ENCODE measurements at places on chromosomes 4 and X.

- DNase-seq: no peak
Measured at GRCh38 chr4:42767669-42768068, 110.8 kb upstream of the ATP8A1 start.

GRCh38 chr4:107689912-107690587, 30.0 kb downstream of the PAPSS1 start:
- peak; percentile 74 for DNase-seq

DNA sequence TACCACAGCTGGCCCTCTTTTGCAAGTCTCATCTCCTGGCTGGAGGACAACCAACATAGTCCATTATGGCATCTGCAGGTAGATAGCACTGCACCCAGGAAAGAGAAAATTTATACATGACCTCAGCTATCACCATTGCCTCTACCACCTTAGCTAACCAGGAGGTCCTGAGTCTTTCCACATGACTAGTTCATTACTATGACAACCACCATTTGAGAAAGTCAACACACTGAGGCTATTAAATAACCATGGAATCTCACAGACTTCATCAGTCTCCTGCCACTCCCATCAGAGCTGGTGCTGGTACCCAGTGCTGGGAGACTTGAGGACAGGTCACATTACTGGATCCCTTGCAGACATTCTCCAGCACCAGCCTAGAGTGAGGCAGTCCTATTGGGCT, 285.9 kb downstream of the GBA3 start:
- no peak for DNase-seq

- DNase-seq: peak; percentile 4
Measured at GRCh38 chr4:187171706-187172339, 448.2 kb upstream of the FAT1 start.

DNA sequence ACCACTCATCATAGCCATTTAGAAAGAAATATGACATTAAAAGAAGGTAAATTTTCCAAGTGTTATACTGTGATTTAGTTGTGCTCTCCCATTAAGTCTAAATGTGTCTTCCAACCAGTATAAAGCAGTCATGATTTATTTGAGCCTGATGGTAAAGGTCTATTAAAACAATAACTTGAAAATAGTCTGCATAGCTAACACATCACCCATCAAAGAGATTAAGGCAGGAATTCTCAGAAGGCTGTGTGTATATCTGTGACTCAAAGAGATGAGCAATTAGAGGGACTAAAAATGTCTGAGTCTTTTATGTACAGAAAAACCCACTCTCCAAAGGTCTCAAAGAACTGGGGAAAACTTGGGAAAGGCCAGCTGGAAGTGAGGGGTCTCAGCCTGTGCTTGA, 70.3 kb upstream of the IQCM start:
- peak; percentile 38 for DNase-seq

DNA sequence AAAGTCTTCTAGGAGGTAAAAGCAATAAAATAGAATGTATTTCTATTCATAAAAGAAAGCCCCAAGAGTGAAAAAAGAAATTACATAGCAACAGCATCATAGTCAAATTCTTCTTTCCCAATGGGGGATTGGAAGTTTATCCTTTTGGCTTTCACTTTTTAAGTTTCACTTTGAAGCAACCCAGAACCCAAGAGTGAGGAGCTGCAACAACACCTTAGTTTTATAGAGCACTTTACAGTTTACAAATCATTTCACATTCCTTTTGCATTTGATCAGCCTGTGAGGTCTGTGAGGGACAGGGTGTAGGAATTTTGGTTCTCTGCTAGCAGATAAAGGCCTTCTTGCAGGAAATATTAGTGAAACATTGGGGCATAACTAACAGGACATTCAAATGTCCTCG, 112.0 kb upstream of the NDP start:
- no peak for DNase-seq

GRCh38 chr4:186886759-186887158, 163.1 kb upstream of the FAT1 start:
- no peak for DNase-seq

DNA sequence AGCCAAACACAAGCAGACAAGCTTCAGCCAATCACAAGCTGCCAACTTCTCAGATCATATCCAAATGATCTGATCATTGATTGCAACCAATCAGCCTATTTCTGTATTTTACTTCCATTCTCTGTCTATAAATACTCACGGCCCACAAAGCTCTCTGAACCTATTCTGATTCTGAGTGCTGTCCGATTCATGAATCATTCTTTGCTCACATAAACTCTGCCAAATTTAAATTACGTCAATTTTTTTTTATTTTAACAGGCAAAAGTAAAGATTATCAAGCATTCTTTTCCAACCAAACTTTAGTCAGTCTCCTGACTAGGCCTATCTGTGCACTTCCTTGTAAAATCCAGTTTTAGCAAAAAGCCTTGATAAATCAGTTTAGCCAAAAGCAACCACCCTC, 1.8 kb upstream of the TCEANC start:
- no peak for DNase-seq

DNA sequence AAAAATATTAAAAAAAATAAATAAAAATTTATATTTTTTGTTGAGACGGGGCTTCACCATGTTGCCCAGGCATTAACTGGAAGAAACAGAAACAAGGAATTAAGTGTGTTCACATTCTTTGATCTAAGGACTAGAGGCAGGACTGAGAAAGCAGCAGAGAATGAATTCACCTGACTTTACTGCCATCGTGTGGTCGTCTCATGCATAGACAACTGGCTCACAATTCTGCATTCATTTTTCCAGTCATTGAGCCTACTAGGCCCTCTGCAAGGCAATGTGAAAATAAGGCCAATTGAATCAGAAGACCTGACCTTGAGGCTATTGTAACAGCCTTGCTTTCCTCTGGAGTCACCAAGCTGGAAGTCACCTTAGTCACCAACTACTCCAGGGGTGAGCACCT, 37.4 kb downstream of the LHFPL1 start:
- peak; percentile 74 for DNase-seq

DNA sequence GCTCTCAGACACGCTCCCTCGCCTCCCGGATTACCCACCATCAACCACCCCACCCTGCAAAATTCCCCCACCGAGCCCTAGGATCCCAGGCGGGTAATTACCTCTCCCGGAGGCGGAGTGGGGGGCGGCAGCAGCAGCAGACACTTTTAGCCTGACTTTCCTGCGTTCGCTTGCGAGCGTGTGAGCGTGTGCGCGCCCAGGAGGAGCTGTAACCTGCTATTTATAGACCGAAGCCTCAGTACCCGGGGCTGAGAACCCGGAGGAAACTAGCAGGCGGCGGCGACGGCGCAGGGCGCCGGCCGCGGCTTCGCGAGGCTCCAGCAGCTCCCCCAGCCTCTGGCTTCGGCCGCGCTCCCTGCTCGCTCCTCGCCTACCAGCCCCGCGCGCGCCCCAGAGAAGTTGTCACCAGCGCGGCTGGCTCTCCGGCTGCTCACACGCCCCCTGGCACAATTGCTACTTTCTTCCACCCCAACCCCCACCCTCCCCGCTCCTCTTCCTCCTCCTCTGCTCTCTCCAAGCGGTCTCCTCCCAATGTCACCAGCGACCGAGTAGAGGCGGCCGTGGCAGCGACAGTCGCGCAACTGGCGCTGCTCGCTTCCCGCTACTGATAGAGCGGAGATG, at the start of gene INPP4B:
Gene INPP4B (minus strand): TSS at position 194 of the 621 bp plus-strand sequence.
- peak; percentile 60 for DNase-seq

DNA sequence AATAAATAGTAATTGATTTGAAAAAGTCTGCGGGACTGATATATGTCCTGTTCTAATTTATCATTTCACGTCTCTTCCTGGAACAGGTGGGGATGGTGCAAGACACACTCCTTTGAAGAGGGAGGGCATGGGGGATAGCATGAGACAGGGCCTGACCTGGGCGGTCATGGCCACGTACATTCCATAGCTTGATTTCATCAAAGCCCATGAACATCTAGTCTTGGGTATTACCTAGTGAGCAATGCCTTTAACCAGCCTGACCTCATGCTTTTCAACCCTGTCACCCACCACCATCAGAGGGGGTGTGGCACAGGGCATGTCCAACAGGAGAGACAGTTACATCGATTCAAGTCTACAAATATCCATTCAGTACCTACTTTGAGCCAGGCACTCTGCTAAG, 52.3 kb upstream of the HOPX start:
- DNase-seq: no peak

DNA sequence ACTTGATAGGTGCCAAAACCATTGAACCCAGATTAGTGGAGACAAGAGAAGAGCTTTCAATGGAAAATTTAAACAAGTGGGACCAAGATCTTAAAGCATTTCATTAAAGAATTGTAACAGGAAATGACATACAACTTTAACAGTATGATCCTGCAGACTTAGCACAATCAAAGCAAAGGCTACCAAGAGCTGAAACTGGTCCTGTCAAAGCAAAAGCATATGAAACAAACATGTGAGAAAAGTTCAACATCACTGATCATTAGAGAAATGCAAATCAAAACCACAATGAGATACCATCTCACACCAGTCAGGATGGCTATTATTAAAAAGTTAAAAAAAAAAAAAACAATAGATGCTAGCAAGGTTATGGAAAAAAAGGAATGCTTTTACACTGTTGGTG, 425.6 kb downstream of the IL1RAPL1 start:
- DNase-seq: no peak

DNA sequence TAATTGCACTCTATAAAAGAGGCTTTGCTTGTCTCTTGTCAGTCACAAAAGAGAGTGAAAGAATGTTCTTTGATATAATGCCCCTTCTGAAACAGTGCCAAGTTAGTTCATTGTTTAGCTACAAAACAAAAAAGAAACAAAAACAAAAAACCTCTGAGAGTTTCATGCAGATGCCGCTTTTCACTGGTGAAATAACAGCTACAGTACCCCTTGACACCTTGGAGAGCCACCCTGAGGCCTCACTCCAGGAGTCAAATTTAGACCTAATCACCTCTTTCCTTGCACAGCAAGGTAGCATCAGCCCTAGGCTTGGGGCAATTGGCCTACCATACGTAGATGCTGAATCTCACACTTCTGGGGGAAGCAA, 185.2 kb downstream of the UNC5C start:
- no peak for DNase-seq

- no peak for DNase-seq
Measured at GRCh38 chr4:2598511-2599303, 62.3 kb downstream of the FAM193A start.

- no peak for DNase-seq
Measured at GRCh38 chr4:6684656-6685055, 9.0 kb upstream of the S100P start.

- no peak for DNase-seq
Measured at GRCh38 chr4:3288571-3289094, 4.2 kb upstream of the RGS12 start.

DNA sequence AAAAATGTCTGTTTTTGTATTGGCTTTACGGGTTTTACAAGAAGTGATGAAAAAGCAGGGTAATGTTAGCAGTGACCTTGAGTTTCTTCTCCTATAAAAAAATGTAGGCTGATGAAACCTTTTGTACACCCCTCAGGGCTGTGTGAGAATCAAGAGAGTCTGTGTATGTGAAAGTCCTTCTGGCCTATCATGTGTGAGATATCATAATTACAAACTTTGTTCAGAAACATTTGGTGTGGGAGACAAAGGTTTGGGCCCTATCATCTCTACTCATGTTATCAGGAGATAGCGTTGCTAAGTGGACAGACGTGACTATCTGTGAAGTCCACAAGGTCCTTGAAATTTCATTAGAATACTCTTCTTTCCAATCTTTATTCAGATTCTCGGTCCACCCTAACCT, 170.6 kb upstream of the HAND2 start:
- no peak for DNase-seq

GRCh38 chr4:145217349-145217748, 37.0 kb upstream of the OTUD4 start:
- DNase-seq: no peak

Data from fibroblast of pulmonary artery (primary cell).